ENCODE measurements at places on chromosomes 6 and 20. TPM values are rescaled to one million over a fixed set of nuclear protein-coding genes. Genes with fewer than 3 reads are reported as not detected.

Gene SOBP
- 1.0 TPM for total RNA-seq

Gene DYNLT2
- 0.74 TPM for total RNA-seq

Gene PSORS1C1
- 4.7 TPM for total RNA-seq

Gene MYB
- total RNA-seq: 0.19 TPM

Gene NINL
- total RNA-seq: 24.8 TPM

Gene CSNK2B
- total RNA-seq: 111 TPM

Gene RWDD2A
- 4.4 TPM for total RNA-seq

Gene EDN3
- not detected for total RNA-seq

Gene NUP43
- total RNA-seq: 31.0 TPM

Gene SUMO4
- total RNA-seq: 1.3 TPM

Gene PROKR2
- total RNA-seq: not detected

Gene NHLRC1
- 1.6 TPM for total RNA-seq

Gene C6orf141
- total RNA-seq: 42.3 TPM

Gene ATAT1
- total RNA-seq: 3.7 TPM

Gene DZANK1
- total RNA-seq: 0.70 TPM

Data from dermis blood vessel endothelial cell (primary cell).